Mucosa of descending colon (tissue), 3 donors: ENCODE measurements at places on chromosomes 2 and 18. TPM values are rescaled to one million over a fixed set of nuclear protein-coding genes. Genes with fewer than 3 reads are reported as not detected.

DNA sequence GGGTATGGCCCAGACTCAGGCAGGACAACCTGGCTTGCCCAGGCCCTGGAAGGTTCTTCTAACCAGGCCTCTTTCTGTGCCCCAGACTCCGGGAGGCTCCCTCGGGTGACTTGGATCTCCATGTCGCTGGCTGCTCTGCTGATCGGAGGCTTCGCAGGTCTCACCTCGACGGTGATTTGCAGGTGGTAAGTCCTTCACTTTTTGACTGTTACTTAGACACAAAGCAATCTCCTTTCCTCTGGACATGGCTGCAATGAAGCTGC lies 103.5 kb downstream of the TPO start:
- no peak for DNase-seq

DNA sequence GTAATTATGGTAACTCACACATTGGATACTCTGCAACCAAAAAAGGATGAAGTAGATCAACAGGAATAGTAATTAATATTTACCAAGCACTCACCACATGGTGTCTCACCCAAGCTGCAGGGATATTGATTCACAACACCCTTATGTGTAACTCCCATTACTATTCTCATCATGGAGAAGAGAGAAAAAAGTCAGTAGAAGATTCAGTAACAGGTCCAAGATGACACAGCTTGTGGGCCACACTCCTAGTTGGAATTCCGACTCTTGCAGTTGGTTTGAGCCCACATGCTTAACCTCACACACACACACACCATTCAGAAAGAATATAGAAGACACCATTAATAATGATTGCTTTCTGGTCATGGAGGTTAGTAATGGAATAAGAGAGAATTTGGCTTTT lies 1.7 kb upstream of the MLPH start:
- DNase-seq: no peak

- no peak for DNase-seq
These were observed 73.9 kb upstream of the TAF1B start for GRCh38 chr2:9769171-9770005.

DNA sequence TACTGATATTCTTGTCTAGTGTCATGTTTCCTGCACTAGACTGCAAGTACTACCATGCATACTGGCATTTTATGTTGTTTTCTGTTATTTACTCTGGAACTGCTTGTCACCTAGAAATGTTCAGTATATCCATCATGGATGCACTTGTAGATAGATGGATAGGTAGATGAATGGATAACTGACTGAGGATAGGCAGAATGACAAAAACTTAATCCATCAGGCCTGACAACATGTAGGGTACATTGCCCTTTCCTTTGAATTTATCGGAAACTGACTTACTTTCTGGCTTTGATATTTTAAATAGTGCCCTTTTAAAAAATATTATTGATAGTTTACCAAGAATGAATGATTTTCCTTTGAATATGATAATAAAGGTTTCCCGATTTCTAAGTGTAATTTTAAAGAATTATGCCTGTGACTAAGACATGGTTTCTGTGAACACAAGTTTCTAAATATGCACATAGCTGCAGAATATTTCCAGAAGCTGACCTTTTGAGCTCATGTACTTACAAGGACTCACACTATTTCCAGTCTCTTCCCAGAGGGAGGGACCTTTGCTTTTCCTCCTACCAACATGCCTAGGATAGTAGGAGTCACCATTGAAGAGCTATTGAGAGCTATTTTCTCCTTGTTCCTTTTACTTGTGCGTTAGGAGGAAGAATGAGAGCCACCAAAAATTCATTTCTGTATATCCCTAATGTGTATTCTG lies 81.3 kb downstream of the ANKRD12 start:
- DNase-seq: no peak

DNA sequence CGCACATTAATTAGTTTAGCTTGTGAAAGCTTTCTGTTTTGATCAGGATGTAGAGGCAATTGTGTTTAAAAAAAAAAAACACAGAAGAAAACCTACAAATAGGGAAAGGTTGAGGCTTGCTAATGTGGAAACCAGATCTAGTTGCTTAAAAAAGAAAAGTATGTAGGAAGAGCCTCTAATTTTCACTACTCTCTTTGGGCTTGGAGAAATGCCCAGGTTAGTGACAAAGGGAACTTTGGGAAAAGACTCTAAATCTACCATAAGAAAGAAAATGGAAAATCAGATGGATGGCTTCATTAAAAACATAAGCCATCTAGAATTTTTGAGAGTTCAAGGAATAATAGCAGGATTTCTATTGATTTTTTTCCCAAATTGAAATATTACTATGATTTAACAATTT lies 47.3 kb upstream of the SLC38A11 start:
- no peak for DNase-seq

GRCh38 chr2:88626171-88627054 lies 851 bp downstream of the EIF2AK3 start:
- DNase-seq: peak; percentile 44

DNA sequence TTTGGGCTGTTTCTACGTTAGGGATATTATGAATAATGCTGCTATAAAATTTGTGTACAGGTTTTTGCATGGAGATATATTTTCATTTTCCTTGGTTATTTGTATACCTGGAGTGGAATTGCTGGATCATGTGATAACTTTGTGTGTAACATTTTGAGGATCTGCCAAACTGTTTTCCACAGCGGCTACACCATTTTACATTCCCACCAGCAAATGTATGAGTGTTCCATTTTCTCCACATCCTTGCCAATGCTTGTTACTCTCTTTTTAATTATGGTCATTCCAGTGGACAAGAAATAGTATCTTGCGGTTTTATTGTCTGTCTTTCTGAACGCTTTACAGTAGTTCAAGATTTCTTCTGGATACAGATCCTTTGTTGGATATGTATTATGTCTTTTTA lies 13.6 kb downstream of the GORASP2 start:
- DNase-seq: no peak

- DNase-seq: no peak
These were observed 87.1 kb downstream of the LAMA3 start for GRCh38 chr18:23776306-23776705.

GRCh38 chr2:74938264-74938663 lies 20.2 kb upstream of the POLE4 start:
- DNase-seq: no peak

DNA sequence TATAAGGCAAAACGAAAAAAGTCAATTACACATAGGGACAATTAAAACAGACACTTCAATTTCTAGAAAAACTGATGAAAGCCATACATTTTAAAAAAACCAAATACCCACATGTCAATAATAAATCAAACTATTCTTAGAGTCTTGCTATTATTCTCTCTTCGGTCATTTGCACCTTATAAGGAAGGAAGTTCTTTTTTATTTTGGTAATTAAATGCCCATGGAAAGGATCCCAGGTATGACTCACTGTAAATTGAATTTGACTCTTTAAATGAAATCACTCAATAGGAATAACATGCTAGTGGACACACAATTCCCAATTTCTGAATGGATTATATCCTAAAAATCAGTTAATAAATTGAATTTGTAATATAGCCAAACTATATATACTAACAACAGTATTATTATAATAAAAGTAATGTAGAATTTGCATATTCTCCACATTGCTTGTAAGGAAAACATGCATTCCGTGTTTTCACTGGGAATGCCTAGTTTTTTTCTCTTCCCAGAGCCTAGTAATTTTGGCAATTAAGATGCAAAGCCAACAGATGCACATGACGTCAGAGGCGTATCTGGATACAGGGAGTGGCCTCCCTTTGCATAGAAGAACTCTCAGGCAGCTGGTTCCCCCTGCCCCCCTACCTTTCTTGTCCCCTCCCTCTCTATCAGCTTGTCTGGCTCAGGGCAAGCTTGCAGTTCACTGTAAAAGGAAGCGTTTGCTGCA lies 153.5 kb upstream of the PGAP1 start:
- no peak for DNase-seq

GRCh38 chr2:178315078-178315477 lies 120.8 kb downstream of the OSBPL6 start:
- DNase-seq: no peak

- no peak for DNase-seq
These were observed 16.9 kb downstream of the CROCC2 start for GRCh38 chr2:240922982-240923537.

GRCh38 chr2:14011190-14011589 lies 621.3 kb upstream of the LRATD1 start:
- no peak for DNase-seq

- no peak for DNase-seq
These were observed 65.8 kb downstream of the KCTD1 start for GRCh38 chr18:26482569-26482968.

GRCh38 chr2:165958313-165958960 lies 4.9 kb upstream of the TTC21B start:
- no peak for DNase-seq

GRCh38 chr2:47420214-47420613 lies 17.3 kb downstream of the MSH2 start:
- DNase-seq: no peak

GRCh38 chr2:240933048-240933965 lies 27.2 kb downstream of the CROCC2 start:
- DNase-seq: peak; percentile 29

- no peak for DNase-seq
These were observed 12.4 kb downstream of the NMI start for GRCh38 chr2:151277067-151277466.

DNA sequence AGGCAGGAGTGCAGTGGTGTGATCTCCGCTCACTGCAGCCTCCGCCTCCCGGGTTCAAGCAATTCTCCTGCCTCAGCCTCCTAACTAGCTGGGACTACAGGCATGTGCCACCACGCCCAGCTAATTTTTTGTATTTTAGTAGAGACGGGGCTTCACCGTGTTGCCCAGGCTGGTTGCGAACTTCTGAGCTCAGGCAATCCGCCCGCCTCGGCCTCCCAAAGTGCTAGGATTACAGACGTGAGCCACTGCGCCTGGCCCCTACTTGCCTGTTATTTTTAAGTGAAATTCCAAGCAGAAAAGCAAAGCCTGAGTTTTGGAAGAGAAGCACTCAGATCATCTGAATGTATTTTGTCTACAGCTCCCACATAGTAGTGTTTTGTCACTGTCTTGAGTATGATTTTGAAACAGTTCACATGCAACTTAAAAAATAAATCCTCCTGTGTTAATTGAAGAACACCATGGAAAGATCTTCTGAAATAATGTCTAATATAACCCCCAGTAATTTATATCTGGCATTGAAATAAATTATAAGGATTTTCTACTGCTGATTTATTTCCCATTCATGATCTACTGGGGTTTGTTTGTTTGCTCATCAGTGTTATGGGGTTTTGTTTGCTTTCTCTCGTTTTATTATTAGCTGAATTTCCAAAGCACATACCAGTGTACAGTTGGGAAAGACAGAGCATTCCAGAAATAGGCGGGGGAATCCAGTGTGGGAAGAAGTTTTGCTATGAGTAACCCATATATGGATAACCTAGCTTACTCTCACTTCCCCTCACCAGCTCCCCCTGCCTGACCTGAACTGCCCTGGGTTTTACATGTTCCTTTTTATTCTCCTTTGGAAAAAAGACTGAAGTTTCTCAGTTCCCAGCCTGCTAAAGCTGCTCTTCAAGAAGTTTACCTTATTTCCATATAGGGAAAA lies 80.1 kb upstream of the MAP3K20 start:
- DNase-seq: no peak

Gene COLEC12
- 12.1 TPM for total RNA-seq

Gene PLCD4
- 41.2 TPM for total RNA-seq

Gene CRYGD
- total RNA-seq: not detected

Gene CELF4
- total RNA-seq: 4.4 TPM

Gene AUP1
- 179 TPM for total RNA-seq

Gene ALK
- 2.4 TPM for total RNA-seq

Gene PLGLB2
- total RNA-seq: 5.0 TPM

Gene MALL
- 672 TPM for total RNA-seq
